SK-MEL-5 (cell line): ENCODE measurements at places on chromosomes 12 and 14.
A peak's percentile ranks its signal among the peaks of the same experiment; 100 is the strongest.

GRCh38 chr12:94872971-94873733, 130.3 kb downstream of the NDUFA12 start:
- no peak for DNase-seq

DNA sequence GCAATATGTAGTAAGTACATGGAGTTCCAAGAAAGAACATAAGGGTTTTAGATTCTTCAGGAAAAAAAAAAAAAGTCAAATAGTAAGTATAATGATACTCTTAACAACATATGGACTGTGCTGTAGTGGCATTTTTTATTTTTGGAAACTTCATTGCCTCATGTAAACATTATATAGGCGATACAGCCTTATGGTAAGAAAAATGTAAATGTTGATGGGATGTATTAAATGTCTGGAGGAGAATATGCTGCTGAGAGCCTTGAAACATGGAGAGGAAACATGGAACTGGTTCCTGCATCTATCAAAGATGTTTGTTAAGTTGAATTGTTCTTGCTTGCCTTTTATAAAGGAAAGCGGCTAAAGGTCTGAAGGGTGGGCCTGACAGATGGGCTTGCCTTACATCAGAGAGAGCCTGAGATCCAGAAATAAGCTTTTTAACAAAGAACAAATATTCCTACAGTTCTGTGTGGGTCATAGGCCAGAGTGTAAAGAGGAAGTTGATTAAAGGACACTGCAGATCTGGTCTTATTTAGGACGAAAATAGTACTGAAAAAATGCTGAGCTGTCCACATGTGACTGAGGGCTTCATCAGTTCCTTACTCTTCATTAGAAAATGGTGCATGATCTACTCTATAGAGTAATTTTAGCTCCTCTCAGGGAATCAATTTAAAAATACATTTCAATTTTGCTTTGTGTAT, 448.1 kb upstream of the DCN start:
- DNase-seq: no peak

DNA sequence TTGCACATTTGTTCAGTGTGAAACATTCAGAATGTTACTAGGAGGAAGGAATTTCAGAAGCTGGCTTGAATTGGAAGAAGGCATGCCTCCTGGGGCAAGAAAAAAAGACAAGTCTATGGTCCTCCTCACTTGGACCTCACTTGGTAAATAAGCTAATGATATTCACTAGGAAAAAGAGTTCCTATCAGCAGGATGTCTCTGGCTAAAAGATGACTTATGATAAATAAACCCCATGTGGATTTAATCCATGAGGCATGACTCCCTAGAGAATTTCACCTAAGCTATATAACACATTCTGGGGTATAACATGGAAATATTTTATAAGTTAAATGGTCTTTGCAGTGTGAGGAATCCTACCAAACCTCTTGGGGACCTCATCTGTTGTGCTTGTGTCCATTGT, 199.9 kb downstream of the LRIG3 start:
- no peak for DNase-seq

DNA sequence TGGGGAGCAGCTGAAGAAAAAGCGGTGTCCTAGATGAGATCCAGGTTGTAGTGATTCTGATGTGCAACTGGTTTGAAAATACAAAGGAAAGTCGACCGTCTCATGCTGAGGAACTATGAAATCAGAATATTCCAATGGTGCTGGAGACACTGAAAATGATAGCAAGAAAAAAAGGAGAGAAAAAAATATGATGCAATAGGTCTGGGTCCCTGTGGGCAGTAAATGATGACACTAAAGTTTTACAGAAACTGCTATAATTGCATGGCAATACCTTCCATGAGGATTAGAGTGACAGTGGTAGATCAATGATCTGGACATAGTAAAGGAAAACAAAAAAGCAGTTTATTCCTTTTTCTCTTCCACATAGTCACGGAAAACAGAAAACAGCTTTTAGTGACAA, 2.3 kb downstream of the PYM1 start:
- DNase-seq: no peak

DNA sequence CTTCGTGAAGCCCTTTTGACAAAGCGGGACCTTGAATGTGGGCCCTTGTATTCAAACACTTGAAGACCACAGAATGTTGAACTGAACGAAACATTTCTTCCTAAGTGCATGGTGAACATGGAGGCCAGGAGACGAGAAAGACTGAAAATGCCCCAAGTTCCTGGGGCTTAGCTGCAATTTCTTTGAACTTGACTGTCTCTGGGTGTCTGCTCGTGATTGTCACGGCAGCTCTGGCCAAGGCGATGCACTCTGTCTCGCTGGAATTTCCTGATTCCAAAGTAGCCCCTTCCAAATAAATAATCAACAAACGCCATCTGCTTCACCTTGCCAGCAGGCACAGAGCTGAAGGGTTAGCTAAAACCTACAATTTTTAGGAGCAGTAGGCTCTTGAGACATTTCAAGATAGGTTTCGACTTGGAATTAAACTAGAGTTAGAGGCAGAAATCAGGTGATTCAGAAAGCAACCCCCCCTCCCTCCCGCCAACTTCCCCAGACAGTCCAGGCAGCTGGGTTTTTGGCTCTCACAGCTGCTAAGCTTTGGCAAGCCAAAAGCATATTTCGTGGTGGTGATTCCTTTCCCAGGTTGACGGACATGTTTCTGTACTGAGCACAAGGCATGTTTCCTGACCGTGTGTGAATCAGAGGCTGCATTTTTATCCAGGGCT, 13.5 kb upstream of the IRF2BPL start:
- no peak for DNase-seq

DNA sequence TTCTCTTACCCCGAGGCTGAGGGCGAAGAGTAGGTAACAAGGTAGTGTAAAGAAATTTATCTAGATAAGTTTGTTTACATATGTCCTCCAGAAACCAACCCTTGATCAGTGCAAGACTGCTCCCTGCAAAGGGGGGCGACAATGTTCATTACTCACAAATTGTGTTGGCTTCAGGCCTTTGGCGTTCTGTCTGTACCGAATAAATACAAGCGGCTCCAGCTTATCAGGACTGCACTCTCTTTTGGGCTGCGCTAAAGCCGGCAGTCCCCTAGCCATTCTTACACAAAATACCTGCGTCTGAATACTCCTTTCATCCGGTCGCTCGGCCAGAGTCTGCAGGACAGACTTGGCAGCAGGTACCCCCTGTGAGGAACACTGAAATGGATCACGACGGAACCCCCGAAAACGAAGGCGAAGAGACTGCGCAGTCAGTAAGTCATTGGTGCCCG, 116.4 kb downstream of the PPHLN1 start:
- no peak for DNase-seq

GRCh38 chr14:22598896-22599244, 770 bp downstream of the ABHD4 start:
- peak; percentile 34 for DNase-seq

DNA sequence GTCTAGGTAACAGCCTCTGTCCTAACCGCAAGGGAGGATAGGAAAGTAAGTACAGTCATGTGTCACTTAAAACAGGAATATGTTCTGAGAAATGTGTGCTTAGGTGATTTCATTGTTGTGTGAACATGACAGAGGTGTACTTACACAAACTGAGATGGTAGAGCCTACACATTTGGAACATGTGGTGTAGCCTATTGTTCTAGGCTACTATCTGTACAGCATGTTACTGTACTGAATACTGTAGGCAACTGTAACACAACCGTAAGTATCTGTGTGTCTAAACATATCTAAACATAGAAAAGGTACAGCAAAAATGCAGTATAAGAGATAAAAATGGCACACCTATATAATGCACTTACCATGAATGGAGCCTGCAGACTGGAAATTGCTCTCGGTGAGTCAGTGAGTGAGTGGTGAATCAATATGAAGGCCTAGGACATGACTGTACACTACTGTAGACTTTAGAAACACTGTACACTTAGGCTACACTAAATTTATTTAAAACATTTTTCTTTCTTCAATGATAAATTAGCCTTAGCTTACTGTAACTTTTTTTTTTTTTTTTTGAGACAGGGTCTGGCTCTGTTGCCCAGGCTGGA, 13.2 kb upstream of the MDM2 start:
- no peak for DNase-seq

DNA sequence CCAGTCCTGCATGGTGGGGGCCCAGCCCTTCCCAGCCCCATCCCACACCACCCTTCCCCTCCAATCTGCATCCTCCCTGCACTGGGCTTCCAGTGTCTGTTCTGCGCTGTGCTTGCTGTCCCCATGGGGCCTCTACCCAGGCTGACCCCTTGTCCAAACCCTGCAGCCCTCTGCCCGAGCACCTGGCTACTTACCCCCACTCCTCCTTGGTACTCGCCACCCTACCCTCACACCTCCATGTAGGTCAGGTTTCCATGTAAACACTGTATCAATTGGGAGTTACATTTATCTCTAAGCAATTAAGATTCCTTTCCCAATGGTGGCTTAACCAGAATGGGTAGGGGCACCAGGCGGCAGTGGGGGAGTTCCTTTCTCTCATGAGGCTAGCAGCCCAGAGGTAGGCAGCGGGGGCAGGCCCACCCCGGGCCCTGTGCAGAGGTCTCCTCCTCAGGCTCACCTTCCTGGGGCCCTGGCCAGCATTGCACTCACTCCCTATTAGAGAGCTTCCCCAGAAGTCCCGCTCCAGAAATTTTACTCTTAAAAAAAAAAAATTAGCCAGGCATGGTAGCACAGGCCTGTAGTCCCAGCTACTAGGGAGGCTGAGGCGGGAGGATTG, 76.6 kb upstream of the CCND2 start:
- DNase-seq: no peak

DNA sequence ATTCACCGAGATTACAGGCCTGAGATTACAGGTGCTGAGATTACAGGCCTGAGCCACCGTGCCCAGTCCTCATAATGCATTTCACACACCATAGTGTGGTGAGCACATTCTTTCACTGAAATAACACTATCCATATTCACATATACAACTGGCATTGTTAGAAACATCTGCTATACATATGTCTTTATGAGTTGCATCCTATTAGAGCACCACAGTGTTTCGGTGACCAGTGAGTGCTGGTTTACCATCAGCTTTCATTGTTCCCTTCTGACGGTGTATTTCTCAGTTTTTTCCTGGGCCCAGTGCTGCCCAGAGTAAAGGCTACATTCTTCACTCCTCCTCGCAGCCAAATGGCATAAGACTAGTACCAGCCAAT, 96.2 kb upstream of the FGD4 start:
- no peak for DNase-seq

DNA sequence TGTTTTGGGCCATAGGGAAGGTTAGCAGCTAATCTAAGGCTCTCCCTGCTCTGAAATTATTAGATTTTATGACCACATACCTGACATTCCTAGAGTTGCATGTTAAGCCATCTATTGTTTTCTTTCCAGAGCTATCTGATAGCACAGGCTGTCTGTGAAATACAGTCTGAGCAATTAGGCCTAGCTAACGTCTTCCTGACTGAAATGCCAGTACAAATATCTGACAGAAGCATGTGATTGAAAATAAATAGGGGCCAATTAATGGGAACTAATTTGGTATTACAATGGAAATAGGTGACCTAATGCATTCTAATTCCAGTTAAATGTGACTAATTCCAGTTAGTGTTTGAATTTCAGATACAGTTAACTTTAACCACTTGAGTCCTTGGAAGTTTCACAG, 115.2 kb downstream of the C12orf75 start:
- DNase-seq: no peak

DNA sequence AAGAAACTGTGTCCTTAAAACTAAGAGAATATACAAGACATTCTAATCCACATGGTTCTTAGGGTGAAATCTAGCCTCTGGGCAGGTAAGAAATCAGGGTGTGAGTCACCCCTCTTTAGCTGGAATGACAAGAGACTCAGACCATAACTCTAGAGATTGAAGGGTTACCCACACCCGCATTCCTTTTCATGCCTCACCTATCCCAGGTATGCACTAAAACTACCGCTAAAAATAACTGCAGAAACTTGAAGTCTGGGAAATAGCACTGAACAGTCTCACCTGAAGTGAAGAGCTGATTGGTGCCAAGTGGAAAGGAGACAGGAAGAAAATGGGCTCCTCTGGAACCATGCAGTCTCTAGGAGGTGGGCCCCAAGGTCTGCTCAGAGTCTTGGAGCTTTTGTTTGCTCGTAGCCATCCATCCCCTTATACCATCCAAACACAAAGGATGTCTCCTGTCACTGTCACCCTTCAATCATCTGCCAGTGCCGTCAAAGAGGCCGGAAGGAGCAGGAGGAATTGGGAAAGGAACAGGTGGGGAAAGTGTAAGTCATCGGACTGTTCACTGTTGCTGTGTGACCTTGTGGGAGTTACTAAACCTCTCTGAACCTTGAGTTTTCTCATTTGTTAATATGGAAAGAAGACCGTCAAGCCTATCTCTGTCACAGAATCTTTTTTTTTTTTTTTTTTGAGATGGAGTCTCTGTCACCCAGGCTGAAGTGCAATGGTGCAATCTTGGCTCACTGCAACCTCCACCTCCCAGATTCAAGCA, 22.4 kb downstream of the DDX47 start:
- no peak for DNase-seq

DNA sequence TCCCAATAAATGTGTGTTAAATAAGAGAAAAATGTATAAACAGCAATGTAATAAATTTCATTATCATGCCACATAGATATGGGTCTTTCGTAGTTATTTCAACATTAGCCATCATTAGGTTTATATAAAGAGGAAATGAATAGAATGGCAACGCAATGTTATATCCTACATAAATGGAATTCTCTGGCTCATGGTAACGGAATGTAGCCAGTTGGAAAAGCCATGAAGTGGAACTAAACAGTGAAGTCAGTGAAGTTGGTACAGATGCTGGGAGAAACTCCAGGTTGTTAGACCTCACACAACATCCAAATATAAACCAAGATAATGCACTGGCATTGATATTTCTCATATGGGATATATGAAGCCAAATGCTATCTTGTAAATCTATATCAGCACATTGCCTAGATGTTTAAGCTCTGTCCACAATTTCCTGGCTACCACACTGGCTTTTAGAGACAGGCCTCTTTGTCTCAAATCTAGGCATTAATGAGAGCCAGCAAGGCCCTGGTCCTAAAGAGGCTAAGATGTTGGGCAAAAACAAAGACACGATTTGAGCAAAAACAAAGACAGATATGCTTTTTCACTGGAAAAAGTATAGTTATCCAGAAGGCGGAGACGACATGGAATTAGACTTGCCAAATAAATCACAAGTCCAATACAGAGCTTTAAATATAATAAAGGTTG, 861.0 kb downstream of the RPS29 start:
- DNase-seq: no peak
